Right ventricle myocardium superior (tissue), 1 donor: ENCODE measurements at places on chromosomes 12 and 14. TPM values are rescaled to one million over a fixed set of nuclear protein-coding genes. Genes with fewer than 3 reads are reported as not detected.

GRCh38 chr12:76881142-76881541 lies 2.3 kb upstream of the CSRP2 start:
- DNase-seq = no peak

The BCL11B gene
- 0.08 TPM for total RNA-seq

The PSME2 gene
- total RNA-seq = 88.8 TPM

The AICDA gene
- total RNA-seq = not detected

DNA sequence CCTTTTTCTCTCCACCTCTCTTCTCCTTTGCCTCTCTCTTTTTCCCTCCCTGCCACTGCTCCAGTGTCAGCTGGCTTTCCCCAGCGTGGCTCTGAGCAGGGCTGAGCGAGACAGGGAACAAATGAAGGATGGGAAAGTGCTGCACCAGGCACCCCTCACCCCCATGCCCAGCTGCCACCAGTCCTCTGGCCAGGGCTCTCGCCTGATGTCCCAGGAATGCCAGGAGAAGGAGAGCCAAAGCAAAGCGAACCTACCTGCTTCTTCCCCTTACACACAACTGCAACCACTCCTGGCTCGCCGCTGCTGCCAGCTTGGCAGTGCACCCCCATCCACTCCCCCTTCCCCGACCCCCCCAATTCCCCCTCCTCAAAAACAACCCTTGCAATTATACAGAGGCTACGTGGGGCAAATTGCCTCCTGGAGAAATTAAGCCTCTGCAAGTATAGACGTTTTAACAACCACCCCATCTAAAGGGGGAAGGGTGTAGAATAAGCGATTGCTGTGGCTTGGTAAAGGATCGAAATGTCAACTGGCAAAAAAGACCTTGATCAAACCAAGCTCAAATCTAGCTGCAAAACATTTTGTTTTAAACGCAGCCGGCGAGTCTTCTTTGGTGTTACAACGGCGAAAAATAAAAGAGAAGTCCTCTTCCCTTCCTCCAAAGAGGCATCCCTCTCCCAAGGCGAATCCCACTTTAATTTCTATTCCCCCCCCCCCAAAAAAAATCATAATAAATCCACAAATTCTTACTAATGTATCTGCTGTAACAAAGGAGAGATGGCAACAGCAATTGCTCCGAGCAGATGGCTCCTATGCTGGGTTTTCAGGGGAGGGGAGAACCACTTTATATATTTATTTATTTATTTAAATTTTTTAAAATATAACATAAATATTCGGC lies 2.9 kb downstream of the BCL11B start:
- no peak for DNase-seq

DNA sequence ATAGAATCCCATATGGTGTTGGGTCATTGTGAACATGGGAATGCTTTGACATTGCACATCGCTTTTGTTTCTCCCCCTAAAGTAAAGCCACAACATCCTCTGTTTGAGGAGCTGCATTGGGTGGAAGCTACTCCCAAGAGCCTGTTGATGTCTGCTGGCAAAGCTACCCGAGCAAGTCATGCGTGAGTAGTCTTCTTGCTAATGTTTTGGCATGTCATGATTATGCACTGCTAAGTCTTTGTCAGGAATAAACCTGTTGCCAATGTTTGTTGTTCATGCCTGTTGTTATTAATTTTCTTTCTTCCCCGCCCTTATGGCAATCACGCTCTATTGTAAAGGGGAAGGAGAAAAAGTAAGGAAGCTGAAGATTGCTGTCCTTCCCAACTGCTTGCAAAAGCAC lies 97.3 kb downstream of the EXOC5 start:
- no peak for DNase-seq

GRCh38 chr12:70469221-70469820 lies 103.2 kb downstream of the KCNMB4 start:
- no peak for DNase-seq

DNA sequence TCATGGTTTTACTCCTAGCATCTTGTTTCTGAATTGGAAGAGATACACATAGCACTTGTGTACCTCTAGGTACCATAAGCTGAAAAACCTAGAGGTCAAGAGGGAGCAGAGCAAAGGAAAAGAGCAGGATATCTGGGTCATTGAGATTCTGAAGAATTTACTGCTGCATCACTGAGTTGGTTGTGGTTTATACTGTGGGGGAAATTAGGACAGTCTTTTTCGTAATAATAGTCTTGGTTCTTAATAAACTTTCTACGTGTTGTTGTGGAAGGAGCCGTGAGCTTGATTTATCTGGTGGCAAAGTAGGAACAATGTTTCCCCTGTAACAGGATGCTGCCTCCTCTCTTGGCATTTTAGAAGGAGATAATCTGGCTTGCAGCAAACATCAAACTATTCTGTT lies 80.2 kb downstream of the SLC4A8 start:
- DNase-seq = no peak

GRCh38 chr12:26939192-26939832 lies 1.0 kb downstream of the FGFR1OP2 start:
- DNase-seq = no peak

- DNase-seq = no peak
These were observed 28.8 kb downstream of the SIX4 start for GRCh38 chr14:60695327-60695726.

DNA sequence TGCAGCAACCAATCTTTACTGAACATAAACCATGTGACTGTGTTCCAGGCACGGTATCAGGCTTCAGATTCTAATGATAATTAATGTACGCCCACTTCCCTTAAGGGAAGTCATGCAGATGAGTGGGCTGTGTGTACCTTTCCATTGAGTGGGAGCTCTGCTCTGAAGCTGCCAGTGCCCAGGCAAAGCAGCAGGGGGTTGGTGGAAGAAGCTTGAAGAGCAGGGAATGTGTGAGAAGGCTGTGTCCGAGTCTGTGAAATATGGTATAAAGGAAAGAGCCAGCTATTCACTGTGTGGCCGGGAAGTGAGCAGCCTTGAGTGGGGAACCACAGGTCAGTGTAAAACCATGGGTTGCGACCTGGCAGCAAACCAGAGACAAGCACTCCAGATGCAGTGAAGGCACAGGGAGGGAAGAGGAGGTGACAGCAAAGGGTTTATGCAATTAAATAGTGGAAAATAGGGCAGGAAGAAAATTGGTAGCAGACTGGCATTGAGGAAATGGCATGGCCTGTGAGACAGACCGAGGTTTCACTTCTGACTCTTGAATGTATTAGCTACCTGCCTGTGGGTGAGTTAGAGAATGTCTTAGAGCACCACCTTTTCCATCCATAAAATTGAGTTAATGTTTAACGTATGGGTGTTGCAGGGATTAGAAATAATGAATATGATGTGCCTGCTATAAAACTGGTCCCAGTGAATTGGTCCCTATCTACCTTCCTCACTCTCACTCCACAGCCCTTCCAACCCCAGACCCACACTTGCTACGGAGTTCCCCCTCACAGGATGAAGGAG lies 116.4 kb downstream of the NTF3 start:
- DNase-seq = no peak

The ACAD10 gene
- 29.5 TPM for total RNA-seq

DNA sequence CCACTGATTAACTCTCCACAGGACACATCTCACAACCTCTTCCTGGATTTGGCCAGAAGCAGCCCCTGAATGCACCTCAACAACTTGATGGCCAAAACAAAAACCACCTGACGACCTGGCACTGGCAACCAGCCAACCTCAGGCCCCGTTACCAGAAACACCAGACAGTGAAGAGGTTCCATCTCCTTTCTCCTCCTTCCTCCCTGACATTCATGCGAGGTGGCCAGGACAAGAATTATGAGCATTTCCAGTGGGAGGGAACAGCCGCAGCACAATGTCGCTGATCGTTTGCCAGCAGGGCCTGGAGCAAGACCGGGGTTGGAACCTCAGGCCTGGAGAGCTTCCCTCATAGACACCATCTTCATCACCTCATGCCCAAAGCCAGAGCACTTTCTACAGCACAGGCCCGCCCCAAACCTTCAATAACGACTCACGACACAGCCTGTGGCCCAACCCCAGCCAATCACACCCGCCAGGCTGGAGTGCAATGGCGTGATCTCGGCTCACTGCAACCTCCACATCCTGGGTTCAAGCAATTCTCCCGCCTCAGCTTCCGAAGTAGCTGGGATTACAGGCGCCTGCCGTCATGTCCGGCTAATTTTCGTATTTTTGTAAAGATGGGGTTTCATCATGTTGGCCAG lies 48.7 kb downstream of the CCDC88C start:
- DNase-seq = no peak

GRCh38 chr14:24081739-24082211 lies 10.4 kb downstream of the CPNE6 start:
- no peak for DNase-seq

The TOMM20L gene
- not detected for total RNA-seq

GRCh38 chr12:27651201-27651600 lies 45.0 kb upstream of the REP15 start:
- no peak for DNase-seq

DNA sequence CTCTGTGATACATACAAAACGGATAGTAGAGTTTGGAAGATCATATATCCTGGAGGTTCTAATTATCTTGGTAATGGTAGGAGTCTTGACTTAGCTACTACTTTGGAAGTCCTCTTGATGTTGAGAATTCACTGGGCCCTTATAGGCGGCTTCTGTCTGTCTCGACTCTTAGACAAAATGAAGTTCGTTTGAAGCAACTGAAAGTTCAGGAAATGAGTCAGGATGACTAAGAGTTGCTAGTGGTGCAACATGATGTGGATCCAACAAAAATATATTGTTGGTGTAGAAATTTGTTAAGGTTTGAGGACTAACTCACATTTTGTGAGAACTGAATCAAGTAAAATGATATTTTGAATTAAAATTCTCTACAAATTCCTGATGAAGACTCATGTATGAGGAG lies 272.7 kb downstream of the AEBP2 start:
- no peak for DNase-seq

The SRRM4 gene
- total RNA-seq = 0.30 TPM

DNA sequence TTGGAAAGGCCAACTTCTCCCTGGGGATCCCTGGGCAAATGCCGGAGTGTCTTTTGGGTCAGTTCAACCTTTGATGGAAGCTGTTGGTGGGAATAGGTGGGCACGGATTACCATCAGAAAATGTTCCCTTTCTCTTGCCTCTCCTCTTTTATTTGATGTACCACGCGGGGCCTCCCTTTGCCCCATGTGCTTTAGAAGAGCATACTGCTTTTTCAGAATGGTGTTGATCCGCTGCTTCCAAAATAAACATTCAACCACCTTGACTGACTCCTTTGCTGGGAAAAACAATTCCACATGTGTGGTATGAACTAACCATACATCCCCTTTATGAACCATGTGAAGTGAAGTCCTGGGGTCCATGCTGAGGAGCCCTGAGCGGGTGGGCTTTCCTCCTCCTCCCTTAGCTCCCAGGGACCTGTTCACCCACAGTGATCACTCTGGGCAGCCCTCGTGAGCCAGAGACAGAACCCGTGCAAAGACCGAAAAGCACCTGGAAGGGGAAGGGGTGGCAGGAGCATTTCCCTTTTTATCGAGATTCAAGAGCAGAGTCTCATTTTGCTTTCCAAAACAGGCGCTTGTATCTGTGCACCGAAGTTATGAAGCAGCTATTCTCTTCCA lies 44.2 kb upstream of the PRMT8 start:
- DNase-seq = no peak

- DNase-seq = no peak
These were observed 75.8 kb upstream of the CEP83 start for GRCh38 chr12:94535510-94535921.

DNA sequence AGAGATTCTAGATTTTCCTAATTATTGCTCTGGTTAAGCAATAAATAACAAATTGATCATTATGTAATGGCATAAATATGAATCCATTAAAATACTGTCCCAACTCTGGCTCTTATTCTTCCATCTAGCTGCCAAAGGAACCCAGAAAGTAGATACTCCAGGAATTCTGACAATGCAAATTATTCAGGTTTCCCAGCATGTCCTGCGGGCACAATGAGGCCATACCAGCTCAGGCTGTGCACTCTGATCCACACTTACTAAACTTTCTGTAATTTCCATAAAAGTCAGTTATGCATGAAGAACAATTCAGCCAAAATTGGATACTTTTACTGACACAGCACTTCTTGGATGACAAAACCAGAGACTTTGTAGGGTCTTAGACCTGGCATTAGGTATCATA lies 576.3 kb downstream of the KCNH5 start:
- no peak for DNase-seq

The STAC3 gene
- total RNA-seq = 1.2 TPM

GRCh38 chr14:95910628-95911027 lies 34.0 kb downstream of the TUNAR start:
- DNase-seq = no peak

DNA sequence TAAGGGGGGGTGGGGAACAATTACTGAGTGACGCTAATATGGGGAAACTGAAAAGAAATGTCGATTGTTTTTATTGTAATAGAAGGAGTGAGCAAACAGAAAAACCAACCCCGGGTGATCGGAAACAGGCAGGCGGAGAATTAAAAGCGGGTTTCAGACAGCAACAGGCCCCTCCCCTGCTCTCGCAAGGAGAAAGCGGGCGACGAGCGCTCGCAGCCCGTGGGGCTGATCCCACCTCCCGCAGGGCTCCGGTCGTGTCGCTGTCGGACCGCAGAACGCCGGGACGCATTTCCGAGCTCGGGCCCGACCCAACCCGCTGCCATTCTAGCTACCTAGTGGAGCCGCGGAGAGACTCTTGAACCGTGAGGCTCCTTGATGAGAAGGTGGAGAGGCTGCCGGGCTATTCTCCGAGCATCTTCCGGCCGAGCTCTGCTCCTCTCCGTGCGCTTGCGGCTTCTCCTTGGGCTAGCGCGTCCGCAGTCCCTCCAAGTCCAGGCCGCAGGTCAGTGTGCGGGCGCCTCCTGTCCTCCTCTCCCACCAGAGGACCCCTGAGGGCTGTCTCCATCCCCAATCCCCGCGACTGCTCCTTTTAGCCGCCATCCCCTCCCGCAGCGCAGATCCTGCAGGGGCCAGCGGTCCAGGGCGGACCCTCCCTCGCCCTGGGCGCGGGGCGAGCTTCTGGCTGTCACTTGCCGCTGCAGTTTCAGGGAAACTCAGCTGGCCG lies 4.1 kb upstream of the PAX9 start:
- DNase-seq = no peak

- DNase-seq = no peak
These were observed 61.5 kb downstream of the IQSEC3 start for GRCh38 chr12:128079-128478.

DNA sequence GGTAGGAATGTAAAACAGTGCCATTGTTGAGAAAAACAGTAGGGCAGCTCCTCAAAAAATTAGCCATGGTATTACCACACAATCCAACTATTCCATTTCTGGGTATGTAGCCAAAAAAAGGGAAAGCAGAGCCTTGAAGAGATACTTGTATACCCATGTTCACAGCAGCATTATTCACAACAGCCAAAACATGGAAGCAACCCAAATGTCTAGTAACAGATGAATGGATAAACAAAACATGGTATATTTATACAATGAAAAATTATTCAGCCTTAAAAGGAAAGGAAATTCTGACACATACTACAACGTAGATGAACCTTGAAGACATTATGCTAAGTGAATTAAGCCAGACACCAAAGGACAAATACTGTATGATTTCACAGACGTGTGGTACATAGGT lies 67.6 kb upstream of the GNG2 start:
- DNase-seq = no peak

The LRRC10 gene
- 40.5 TPM for total RNA-seq

DNA sequence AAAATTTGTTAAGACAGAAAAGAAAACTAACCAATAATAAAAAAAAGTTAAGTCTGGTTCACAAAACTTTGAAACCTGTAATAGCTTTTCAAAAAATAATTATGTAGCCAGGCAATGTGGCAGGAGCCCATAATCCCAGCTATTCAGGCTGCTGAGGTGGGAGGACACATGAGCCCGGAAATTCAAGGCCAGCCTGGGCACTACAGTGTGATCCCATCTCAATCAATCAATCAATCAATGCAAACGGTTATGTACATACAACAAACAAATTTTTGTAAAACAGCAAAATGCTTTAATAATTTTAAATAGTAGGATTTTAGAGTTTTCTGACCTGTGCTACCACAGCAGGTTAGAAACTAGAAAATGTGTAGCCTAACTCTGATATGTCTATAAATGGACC lies 152.4 kb downstream of the MED13L start:
- DNase-seq = no peak

The SLC16A7 gene
- 108 TPM for total RNA-seq
